Cerebellar nuclear complex (tissue), 1 donor: ENCODE measurements at places on chromosomes 3 and 15.

DNA sequence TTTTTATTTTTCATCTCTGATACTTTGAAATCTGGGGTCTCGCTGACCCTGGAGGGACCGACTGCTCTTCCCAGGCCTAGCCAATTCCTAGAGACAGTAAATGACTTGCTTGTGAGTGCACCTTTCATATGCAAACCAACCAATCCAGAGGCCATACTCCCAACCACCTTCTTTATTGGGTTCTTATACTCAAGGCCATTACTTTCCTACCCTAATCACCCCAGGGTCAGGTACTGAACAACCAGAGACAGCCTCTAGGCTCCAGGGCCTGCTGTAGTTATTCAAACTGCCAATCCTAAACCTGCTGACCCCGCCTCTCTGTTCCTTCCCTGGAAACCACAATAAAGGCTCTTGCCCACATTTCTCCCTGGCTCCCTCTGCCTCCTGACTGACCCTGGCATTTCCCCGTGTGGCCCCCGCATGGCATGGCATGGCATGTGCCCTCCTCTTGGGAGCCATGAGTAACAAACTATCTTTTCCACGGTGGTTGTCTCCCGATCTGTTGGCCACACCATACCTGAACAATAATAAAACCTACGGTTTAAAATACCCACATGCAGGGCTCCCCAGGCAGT is 42.9 kb downstream of the ADCY5 start:
- no peak for DNase-seq

DNA sequence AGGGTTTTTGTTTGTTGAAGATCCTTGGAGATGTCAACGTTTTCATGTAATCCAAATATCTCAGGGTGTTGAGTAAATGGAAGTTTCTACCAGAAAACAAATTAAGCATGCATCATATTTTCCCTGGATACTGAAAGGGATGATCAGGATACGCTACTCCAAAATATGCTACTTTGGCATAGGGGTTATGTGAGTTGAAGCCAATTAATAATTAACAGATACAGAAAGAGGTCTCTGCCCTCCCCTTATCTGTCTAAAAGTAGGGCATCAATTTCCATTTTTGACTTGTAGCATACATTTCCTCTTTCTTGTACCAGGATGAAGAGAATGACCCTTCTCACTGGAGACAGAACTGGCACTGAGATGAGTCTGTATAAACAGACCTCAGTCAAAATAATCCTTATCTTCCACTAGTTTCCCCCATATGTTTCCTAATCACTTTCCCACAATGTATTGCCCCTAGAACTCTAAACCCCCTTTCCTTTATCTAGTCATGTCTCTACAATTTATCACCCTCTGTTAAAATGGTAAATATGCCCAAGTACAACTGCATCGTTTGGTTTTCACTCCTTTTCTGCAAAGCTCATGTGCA is 17.4 kb upstream of the ASB14 start:
- no peak for DNase-seq

DNA sequence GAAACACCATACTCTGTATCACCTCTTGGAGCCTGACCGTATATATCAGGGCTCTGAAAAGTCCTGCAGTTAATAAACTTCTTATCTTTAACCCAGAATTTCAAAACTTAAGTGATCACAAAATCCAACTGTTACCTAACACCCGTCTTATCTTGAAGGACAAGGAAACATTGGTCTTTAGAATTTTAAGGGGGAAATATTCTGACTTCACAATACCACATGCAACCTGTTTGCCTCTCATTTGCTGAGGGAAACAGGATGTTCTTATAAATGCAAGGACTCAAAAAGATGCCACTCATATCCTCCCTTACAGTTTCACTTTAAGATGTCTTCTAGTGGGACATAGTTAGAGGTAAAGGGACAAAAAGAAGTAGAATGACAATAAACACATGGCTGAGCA is 67.9 kb downstream of the CRTC3 start:
- no peak for DNase-seq

DNA sequence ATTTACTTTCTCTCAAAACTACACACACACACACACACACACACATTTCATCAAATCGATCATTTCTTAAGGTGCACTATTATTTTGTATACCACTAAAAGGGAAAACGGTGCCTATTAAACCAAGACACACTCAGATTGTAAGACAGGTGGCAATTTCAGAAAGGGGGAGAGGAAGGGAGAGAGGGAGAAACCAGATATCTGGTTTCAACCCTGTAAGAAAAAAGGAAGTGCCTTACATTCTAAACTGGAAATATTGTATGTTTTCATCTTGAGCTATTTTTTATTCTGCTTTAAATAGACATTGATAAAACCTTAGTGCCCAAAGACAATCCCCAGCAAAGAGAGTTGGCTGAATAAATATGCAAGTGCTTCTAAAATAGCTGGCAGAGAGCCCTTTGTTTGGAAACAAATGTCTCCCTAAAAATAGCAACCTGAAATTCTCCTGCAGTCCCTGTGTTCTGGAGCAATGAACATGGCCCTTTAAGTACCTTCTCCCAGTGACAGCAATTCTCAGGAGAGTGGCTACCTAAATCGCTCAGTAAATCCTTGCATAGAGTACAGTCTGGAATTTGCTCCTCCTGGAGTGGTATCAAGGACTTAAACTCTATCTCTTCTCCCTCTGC is 85.7 kb downstream of the RARB start:
- DNase-seq, result no peak

DNA sequence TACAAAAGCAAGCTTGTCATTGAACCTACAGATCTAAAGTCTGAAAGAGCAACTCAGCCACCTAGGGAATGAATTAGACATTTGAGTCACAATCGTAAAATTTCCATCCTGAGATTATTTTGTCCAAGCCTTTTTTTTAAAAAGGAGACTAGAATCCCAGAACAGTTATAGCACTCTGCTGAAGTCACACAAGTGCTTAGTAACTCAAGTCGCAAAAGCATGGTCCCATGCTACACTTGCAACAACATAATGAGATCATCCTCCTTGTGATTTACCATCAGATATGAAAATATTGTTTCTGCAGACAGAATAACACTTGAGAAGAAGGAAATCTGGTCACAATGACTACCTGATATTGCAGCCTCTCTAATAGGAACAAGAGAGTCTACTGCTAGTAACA is 106.7 kb downstream of the ZIC4 start:
- DNase-seq, result no peak

DNA sequence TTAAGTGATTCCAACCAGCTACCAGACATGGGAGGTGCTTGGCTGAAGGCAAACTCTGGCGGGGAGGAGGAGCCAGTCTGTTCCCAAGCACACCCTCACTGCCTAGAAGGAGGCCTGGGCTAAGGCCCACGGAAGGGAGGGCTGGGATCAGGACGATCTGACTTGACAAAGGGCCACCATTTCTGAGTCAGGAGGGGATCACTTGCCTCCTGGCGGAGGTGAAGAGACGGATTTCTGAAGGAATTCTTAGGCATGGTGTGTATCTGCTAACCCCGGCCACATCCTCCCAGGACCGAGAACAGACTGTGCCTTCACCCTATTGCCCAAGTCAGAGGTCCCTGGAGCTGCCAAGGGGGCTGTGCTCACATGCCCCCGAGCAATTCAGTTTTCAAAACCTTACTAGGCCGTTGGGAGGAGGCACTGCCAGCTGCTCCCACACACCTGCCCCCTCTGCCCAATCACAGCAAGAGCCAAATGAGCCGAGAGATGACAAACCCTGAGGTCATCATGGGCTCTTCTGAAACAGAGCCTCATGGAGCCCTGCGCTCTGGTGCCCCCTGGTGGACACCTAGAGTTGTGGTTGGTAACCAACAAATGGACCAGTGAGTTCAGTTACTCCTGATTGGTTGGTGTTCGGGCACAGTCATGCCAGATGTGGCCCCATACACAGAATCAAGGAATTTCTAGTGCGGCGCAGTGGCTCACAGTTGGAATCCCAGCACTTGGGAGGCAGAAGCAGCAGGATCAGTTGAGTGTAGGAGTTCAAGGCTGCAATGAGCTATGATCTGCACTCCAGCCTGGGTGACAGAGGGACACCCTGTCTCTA is 6.5 kb upstream of the TNK2 start:
- DNase-seq, result no peak

DNA sequence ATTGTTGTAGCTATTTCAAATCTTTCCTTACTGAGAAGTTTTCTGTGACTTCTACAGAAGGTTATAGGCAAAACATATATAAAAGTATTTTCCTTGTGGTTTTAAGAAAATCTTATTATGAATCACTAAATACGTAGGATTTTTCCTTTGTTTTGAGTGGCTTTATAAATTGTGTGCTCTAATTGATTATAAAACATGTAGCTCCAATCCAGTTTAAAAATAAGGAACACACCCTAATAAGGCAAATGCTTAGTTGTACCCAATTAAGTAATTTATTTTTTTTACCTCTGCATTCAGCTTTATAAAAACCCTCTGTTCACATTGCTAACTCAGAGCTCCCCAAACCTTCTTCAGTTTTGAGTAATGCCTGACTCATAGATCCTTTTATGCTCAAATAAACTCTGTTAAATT is 408.0 kb downstream of the NAALADL2 start:
- DNase-seq, result no peak

GRCh38 chr3:61908382-61908781 is 347.0 kb downstream of the PTPRG start:
- DNase-seq, result no peak

DNA sequence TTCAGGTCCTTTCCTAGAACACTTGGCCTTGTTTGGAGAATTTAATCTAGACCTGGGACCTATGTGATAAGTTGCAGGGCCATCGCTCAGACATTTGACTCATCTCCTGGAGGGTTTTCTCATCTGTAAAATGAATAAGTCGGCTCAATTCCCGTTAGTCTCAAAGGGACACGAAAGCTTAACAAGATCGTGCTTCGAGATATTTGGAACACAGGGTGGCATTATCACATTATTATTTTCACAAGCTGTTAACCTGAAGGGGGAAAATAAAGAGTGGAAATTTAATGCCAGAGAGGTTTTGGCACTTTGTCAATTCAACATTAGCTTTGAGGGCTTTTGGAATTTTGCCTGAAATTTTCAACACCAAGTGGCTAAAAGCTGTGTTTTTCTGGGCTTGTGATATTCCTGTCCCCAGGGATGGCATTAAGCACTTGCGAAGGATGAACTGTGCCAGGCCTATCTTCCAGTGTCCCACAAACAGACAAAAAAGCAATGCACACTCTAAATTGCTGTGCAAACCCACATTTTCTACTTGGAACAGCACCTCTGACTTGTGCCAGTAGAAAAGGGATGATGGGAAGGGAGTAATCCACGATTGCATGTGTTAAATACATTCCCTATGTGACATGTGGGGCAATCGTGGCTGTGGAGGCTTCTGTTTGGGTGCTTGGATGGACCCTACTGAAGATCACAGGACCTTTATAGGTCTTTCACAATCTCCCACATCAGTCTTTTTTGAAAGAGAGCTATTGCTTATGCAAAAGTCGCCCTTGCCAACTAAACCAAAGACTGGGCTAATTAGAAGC is 478.7 kb downstream of the MFSD1 start:
- DNase-seq, result no peak

DNA sequence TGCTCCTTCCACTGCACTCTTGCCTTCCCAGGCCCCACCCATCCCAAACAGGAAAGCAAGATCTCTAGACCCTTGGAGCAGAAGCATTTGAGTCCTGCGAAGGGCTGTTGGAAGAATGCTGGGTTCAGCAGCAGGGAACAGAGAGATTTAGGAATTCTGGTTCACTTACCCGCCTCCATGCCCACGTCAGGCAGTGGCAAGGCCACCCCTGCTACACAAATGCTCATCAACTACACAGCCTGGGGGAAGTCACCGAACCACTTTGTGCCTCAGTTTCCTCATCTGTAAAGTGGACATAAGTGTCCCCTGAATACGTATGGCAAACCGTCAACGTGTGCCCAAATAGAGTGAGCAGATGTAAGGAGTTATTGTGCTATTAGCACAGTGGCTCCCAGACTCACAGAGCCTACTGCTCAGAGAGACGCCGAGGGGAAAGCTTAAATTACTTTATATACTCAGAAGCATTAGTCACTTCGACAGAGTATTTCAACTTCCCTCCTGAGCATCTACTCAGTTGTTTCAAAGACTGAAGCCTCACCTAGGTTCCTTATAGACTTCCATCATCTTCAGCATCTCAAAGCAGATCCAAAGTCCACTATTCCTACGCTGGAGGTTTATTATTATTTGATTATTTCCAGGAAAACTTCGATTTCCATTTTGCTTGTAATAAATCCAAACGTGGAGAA is 905 bp downstream of the HOMER2 start:
- no peak for DNase-seq

DNA sequence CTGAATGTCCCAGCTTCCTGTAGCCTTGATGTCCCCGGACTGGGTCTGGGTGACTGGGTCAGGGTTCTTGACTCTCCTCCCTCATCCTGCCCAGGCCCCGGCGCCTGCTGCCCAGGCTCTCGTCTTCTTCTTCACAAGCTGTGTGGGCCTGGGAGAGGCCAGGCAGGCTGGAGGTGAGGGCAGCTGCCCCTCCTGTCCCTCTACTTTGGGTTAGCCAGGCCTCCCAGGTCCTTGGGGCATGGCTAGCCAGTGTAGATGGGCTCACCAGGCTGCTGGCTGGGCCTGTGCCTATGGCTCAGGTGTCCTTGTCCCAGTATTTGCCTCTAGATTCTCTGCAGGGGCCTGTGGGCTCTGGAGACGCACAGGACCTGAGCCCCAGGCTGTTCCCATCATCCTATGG is 31.8 kb downstream of the TKT start:
- no peak for DNase-seq
